Small intestine (tissue), 16 donors: ENCODE measurements at places on chromosomes 3 and 15.

GRCh38 chr3:181718369-181718768 is 6.6 kb downstream of the SOX2 start:
- no peaks in the 10 kb centered on the region for H3K27me3 ChIP-seq
- H3K4me3 ChIP-seq = no peak overlapping the region
- no peaks in the 10 kb centered on the region for H3K4me1 ChIP-seq

DNA sequence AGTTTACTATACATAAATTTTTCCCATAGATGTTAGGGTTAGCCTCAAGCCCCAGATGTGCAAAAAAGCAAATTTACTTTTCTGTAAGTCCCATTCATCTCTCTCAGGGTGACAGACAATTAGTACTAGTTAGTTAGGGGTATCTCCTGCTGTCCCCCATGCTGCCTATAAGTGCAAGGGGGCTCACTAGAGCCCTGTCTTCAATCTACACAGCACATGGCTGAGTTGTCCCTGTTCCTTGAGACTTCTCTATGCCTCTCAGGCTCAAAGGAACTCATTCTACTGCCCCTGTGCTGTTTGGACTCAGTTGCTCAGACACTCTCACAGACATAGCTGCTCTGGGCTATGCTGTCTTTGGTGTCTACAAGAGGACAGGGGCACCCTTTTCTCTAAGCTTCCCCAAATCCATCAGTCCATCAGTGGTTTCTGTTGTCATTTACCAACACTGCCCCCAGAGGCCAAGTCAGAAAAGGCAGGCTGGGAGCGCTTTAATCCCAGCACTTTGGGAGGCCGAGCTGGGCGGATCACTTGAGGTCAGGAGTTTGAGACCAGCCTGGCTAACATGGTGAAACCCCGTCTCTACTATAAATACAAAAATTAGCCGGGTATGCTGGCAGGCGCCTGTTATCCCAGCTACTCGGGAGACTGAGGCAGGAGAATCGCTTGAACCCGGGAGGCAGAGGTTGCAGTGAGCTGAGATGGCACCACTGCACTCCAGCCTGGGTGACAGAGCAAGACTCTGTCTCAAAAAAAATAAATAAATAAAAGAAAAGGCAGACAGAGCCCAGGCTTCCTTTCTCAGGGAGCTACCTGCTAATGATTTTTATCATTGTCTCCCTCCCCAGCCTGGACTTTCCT is 31.4 kb upstream of the PRTG start:
- H3K4me1 ChIP-seq = no peaks in the 10 kb centered on the region
- no peak overlapping the region for H3K27ac ChIP-seq
- H3K4me3 ChIP-seq = no peak overlapping the region
- peak; percentile 35 for DNase-seq
- no peaks in the 10 kb centered on the region for H3K36me3 ChIP-seq
- H3K27me3 ChIP-seq = no peaks in the 10 kb centered on the region

DNA sequence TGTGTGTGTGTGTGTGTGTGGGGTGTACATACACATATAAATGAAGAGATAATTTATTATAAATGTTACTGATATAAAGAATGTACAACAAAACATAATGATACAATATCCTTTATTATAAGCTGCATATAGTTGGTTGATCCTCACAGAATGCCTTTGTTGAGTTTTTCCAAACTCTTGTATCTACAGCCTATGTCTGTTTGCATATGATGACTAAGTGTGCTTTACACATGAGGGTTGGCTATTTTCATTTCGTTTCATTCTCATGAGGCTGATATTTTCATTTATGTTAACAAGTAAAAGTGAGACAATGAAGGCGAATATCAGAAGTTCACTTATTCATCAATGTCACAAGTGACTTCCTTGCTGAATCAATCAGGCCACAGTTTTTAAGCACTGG is 45.1 kb downstream of the TM2D3 start:
- no peaks in the 10 kb centered on the region for H3K36me3 ChIP-seq
- no peak overlapping the region for H3K4me3 ChIP-seq
- no peak overlapping the region for H3K27ac ChIP-seq

DNA sequence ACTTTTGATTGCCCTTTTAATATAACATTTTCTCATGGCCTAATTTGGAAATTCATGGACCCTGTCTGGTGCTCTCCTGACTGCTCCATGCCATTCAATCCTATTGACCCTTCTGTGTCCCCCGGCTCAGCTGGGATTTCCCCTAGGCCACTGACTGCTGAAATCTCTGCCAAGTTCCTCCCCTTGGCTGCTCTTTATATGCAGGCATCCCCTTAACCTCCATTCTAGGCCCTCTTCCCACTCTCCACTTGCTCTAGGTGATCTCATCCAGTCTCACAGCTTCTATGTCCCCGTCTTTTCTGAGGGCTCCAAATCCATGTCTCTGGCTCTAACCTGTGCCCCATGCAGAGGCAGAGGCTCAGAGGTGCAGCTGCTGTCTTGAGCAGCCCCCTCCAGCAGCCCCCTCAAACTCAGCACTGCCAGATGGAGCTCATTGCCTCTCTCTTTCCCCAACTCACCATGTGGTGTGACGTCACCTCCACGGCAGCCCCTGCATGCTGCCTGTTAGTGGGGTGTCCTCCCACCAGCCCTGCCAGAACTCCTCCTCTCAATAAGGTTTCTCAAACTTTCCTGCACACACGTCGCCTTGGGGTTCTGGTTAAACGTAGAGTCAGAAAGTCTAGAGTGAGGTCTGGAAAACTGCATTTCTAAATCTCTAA is 6.6 kb downstream of the FSD2 start:
- H3K36me3 ChIP-seq = no peaks in the 10 kb centered on the region
- H3K27ac ChIP-seq = no peak overlapping the region
- H3K4me1 ChIP-seq = no peaks in the 10 kb centered on the region
- no peak for DNase-seq

DNA sequence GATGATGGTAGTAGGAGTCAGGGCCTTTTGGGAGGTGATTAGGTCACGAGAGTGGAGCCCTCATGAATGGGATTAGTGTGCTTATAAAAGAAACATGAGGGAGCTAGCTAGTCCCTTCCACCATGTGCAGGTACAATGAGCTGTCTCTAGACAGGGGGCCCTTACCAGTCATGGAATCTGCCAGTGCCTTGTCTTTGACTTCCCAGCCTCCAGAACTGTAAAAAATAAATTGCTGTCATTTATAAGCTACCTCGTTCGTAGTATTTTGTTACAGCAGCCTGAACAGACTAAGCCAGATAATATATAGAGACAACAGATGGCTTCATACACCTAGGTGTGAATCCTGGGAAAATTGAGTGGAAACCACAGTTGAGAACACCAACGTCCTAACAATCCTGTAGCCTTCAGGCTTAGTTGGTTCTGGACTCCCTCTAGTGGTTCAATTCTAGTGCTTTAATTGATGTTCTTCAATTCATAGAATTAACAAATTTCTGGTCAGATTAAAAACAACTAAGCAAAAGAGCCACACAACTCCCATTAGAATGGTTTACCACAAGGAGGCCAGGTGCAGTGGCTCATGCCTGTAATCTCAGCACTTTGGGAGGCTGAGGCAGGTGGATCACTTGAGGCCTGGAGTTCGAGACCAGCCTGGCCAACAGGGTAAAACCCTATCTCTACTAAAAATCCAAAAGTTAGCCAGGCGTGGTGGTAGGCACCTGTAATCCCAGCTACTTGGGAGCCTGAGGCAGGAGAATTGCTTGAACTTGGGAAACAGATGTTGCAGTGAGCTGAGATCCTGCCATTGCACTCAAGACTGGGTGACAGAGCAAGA is 21.3 kb upstream of the GATM start:
- no peaks in the 10 kb centered on the region for H3K36me3 ChIP-seq
- H3K27me3 ChIP-seq = no peaks in the 10 kb centered on the region
- no peak overlapping the region for H3K27ac ChIP-seq

DNA sequence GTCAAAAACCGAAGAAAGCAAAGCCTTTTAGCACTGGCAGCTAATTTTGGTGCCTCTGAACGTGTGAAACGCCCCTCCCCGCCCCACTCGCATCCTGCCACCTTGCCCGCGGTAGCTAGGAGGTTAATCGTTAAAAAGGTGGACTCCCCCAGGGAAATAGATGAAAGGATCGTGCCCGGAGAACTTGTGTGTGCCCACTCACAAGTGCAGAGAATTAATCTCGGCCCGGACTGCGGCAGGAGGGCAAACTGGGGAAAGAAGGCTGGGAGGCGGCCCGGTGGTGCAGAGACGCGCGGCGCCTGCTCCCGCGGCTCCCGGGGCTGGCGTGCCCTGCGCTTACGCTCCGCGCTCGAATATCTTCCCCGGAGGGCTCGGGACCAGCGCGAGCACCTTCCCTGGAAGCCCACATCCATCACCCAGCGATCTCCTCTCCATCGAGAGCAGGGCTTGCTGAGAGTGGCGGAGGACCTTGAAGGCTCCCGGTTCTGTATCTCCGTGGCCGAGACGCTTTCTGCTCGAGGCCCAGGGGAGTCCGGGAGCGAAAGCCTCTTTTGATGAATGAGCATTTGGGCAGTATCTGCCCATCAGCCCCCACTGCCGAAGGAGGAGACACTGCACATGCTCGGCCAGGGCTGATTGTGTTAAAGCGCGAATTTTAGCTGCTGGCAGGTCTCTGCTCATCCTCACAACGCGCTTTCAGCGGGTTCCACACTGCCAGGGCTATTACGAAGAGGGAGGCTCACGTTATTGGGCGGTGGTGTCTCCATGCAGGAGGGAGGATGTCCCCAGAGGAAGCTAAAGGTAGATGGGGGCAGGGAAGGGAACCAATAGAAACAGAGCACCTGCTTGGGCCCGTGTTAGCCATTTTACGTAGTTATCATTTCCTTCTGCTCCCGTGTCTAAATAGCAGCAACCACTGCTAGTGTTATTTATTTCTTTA is 1.3 kb upstream of the SPTSSB start:
- peaks cover 3% of the 10 kb centered on the region for H3K27me3 ChIP-seq
- H3K27ac ChIP-seq = no peak overlapping the region
- no peaks in the 10 kb centered on the region for H3K36me3 ChIP-seq
- no peaks in the 10 kb centered on the region for H3K4me1 ChIP-seq

DNA sequence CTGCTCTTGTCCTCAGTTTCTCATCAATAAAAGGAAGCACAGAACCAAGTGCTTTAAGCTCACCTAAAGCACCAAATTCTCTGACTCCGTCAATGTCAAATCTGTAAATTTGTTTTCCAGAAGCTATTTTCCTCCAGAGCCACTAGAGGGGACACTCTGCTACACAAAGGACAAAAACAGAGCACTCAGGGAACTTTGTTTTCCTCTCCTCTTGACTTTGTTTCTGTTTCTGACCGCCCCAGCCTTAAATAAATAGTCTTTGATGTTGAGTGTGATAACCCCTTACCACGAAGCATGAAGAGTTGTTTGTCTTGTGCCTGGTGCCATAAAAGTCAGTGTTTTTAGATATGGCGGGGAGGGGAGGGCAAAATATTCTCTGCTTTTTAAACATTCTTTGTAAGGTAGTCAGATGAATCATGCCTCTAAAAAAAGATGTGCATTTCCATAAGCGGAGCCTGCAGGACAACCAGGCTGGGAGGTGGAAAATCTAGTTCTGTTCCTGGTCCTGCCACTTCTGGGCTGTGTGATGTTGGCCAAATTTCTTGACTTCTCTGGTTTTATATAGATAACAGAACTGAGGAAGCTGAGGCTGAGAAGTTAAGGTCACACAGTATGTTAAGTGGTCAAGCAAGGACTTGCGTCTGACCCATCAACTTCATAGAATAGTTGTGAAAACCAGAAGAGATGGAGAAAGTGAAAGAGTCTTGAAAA is 7.3 kb upstream of the ZBTB38 start:
- no peaks in the 10 kb centered on the region for H3K27me3 ChIP-seq
- H3K36me3 ChIP-seq = no peaks in the 10 kb centered on the region
- peak; percentile 68 for DNase-seq
- H3K4me1 ChIP-seq = peaks cover 2% of the 10 kb centered on the region
- peak overlapping the region; percentile 41 for H3K27ac ChIP-seq

DNA sequence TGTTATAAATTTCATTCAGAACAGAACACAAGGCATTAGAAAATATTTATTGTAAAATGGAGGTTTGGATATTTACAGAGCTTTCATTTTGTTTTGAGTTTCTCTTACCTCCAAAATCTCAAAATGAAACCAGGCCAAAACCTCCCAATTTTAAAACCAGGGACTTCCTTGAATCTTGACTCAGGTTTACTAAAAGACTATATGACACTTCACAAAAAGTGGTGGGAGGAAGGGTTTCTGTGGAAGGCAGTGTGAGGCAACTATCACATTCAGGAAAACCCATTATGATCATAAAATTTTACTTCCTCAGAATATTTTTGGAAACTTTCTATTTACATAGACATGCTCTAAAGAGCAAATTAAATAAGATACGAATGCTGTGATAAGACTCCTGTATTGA is 205.8 kb upstream of the EOMES start:
- H3K36me3 ChIP-seq = no peaks in the 10 kb centered on the region
- no peak overlapping the region for H3K27ac ChIP-seq
- no peaks in the 10 kb centered on the region for H3K27me3 ChIP-seq
- no peaks in the 10 kb centered on the region for H3K4me1 ChIP-seq

DNA sequence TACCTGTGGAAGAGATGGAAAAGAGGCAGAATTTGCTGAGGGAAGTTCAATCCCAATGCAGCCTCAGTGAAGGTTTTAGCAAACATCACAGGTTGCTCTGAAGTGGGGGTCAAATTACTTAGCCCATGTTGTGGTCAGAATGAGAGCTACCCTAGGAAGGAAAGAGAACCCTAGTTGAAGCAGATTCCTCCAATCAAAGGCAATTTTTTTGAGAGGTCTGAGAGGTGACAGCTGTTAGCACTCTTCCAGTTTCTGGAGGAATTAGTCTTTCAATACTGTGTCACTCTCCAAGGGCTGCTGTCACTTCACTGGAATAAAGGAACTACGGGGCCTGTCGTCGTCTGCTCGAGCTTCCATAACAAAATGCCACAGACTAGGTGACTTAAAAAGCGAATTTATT is 584.2 kb upstream of the DPPA4 start:
- no peaks in the 10 kb centered on the region for H3K36me3 ChIP-seq
- no peak overlapping the region for H3K4me3 ChIP-seq
- no peak overlapping the region for H3K27ac ChIP-seq
- no peaks in the 10 kb centered on the region for H3K4me1 ChIP-seq

DNA sequence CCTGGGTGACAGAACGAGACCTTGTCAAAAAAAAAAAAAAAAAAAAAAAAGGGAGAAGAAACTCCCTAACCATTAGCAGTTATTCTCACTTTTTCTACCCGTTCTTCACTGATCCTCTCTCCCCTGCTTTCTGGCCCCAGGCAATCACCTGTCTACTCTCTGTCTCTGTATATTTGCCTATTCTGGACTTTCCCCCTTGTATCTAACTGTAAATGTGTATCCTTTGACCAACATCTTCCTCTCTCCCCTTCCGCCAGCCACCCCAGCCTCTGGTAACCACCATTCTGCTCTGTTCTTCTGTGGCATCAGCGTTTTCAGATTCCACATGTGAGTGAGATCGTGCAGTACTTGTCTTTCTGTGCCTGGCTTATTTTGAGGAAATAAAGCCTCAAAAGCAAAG is 6.9 kb downstream of the CYFIP1 start:
- no peaks in the 10 kb centered on the region for H3K4me1 ChIP-seq
- H3K27me3 ChIP-seq = no peaks in the 10 kb centered on the region
- H3K27ac ChIP-seq = peak overlapping the region; percentile 4
- H3K36me3 ChIP-seq = peaks cover under 1% of the 10 kb centered on the region

GRCh38 chr3:119236756-119237155 is 3.9 kb downstream of the B4GALT4 start:
- no peak overlapping the region for H3K4me3 ChIP-seq
- peaks cover 10% of the 10 kb centered on the region for H3K4me1 ChIP-seq
- peaks cover 16% of the 10 kb centered on the region for H3K36me3 ChIP-seq
- H3K27ac ChIP-seq = no peak overlapping the region

GRCh38 chr3:194900854-194901522 is 215.3 kb downstream of the FAM43A start:
- no peak for DNase-seq
- H3K36me3 ChIP-seq = no peaks in the 10 kb centered on the region

- H3K27ac ChIP-seq = no peak overlapping the region
- H3K4me1 ChIP-seq = no peaks in the 10 kb centered on the region
- no peak for DNase-seq
- no peaks in the 10 kb centered on the region for H3K36me3 ChIP-seq
- H3K27me3 ChIP-seq = no peaks in the 10 kb centered on the region
These were observed 303.5 kb upstream of the TPM1 start for GRCh38 chr15:62739082-62739481.
